HEK293T (cell line): ENCODE measurements at places on chromosomes 12 and 14.
A peak's percentile ranks its signal among the peaks of the same experiment; 100 is the strongest.

- DNase-seq, result no peak
Observed at GRCh38 chr12:113240395-113240794, 19.1 kb downstream of the TPCN1 start.

DNA sequence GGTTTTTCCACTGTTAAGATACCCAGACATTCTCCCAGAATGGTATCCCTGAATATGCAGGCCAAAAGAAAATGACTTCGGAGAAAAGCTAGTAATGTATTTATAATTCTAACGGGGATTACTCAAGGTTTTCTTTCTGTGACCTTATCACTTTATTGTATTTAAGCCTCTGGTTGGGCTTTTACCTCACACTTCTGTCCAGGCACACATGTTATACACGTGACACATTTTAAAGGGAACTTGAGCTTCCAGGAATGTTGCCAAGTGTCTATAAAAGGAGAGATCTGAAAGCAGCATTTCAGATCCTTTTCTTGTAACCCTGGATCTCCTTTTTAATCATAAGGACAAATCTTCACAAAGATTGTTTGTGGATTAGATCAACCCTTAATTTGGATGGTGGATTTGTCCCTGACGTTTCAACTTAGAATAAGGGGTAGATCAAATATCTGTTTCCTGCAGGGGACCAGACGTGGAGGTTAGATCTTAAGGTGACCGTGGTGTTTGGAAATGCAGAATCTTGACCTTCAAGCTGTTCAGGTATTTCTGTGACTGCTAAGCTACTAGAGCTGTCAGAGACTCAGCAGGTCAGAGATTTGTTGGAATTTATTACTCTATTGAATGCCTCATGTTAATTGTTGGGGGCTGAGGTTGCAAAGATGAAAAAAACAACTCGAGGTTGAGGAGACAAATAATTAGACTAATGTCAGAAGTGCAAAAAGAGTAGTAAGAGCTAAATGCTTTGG lies 1.5 kb downstream of the CIPC start:
- peak; percentile 34 for DNase-seq

- no peak for DNase-seq
Observed at GRCh38 chr14:66508547-66508845, 549 bp downstream of the GPHN start.

DNA sequence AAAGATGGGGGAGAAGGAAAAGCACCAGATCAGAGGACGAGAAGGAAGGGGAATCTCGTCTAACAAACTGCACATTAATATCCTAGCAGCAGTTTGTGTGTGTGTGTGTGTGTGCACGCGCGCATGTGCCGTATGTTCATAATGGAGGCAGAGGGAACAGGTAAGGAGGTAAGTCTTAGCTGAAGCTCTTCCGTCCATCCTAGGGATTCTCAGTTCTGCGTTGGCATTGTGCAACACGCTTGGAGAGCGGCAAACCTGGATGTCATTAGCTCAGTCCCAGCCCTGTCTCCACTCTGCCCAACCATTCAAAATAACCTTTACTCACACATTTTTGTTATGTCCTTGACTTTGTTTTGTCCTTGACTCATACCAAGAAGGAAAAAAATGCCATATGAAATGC lies 1.6 kb upstream of the C1R start:
- no peak for DNase-seq

DNA sequence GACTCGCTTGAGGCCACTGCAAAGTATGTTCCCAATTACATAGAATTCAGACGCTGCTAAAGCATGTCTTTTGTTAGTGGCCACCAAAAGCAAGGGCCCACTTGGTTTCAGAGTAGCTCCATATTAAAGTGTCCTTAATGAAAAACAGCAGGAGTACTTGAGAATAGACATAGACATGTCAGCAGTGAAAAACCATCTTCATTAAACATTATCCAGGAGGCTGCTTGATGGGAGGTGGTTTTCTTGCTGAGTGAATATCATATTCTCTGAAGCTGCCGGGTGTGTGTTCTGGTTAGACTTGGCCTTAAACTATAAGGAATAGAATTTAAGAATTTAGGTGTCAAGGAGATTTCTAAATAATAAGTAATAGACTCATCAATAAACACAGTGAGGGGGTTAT lies 79.5 kb upstream of the CCDC198 start:
- DNase-seq, result no peak

DNA sequence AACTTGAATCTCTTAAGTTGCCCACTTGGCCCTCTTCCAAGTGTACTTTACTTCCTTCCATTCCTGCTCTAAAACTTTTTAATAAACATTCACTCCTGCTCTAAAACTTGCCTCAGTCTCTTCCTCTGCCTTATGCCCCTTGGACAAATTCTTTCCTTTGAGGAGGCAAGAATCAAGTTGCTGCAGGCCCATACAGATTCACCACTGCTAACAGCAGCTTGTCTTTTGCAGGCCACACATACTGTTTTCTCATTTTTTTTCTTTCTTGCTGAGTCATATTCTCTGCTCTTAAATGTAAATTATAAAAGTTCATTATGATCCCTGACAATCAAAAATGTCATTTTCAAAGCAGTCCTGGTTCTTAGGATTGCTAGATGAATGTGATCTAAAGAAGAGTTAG lies 1820.8 kb upstream of the FLRT2 start:
- DNase-seq, result no peak

DNA sequence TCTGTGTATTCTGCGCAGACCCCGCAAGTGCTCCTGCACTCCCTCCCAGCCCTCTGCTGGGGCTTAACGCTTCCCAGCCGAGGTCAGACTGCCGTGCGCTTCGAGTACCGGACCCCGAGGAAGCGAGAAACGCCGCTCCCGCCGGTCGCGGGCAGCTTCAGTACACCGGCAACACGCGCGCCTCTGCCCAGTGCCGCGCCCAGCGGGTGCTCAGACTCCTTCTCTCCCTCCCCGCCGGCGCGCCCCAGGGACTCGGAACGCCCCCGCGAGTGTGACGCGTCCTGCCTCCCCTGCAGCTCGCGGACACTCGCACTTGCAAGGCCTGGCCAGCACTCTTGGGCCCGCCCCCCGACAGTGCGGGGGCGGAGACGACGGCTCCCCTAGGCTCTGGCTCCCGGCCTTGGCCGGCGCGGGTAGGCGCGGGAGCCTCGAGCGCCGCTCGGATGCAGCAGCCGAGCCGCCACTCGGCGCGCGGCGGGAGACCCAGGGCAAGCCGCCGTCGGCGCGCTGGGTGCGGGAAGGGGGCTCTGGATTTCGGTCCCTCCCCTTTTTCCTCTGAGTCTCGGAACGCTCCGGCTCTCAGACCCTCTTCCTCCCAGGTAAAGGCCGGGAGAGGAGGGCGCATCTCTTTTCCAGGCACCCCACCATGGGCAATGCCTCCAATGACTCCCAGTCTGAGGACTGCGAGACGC lies at the start of gene PTGER2:
TSS of gene PTGER2 (plus strand) at position 410 of the 692 bp plus-strand sequence. CDS start at position 647, 237 bp downstream.
- peak; percentile 69 for DNase-seq

- no peak for DNase-seq
Observed at GRCh38 chr12:5262885-5263284, 169.0 kb upstream of the NTF3 start.

GRCh38 chr12:130838284-130838950 lies 633 bp downstream of the STX2 start:
- DNase-seq, result peak; percentile 33

GRCh38 chr12:70645494-70646317 lies 8.5 kb upstream of the PTPRB start:
- no peak for DNase-seq

DNA sequence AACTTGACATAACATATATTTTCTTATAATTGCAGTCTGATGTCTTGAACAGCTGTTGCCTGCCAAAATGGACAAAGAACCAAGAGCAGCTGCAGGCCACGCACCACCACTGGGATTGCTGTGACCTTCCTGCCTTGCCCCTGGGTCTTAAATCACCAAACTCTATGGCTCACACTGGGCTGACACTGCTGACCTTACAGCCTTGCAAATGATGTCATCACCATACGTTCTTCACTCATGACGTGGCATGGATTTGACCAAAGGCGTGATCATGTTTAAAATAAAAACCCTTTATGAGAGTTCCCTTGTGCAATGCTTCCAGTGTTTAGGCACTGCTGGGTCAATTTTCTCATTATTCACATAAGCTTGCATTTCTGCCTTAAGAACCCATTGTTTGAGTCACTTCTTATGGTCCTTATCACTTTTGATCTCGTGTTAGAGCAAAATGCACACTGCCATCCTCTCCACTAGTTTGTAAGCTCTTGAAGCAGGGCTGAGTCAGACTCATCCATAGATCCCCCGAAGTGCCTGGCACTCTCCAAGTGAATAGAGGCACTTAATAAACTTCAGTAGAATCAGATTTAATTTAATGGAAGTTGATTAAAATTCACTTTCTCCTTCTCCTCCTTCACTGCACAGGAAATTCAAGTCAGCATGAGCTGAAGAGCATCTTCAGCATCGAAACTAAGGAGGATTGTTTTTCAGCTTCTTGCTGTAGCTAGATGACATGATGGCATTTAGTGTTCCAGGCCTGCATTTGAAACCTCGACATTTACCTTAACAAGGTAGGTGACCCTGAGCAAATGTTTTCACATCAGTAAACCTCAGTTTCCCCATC lies 132.4 kb upstream of the PZP start:
- no peak for DNase-seq

- no peak for DNase-seq
Observed at GRCh38 chr14:92988786-92989755, 66.1 kb downstream of the CHGA start.

DNA sequence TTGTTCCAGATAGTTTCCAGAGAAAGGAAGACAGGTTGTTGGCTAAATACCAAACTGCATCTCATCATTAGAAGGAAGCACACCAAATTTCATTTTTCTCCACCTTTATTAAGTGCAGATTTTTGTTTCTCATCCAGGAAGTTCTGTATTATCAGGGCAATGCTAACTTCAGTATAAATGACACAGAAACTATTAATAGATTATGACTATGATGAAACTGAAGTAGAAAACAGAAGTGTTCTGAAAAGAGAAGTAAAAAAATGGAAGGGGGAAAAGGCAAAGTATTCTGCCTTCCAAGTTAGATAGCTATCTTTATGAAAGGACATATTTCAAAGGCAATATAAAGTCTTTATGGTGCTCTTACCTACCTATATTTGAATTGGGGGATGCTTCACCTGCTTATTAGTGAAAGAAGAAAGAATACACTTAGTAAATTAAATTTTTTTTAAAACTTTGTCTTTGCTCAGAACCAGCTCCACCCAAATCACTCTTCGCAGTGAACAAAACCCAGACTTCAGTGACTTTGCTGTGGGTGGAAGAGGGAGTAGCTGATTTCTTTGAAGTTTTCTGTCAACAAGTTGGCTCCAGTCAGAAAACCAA lies 223.9 kb downstream of the PTPRO start:
- no peak for DNase-seq

DNA sequence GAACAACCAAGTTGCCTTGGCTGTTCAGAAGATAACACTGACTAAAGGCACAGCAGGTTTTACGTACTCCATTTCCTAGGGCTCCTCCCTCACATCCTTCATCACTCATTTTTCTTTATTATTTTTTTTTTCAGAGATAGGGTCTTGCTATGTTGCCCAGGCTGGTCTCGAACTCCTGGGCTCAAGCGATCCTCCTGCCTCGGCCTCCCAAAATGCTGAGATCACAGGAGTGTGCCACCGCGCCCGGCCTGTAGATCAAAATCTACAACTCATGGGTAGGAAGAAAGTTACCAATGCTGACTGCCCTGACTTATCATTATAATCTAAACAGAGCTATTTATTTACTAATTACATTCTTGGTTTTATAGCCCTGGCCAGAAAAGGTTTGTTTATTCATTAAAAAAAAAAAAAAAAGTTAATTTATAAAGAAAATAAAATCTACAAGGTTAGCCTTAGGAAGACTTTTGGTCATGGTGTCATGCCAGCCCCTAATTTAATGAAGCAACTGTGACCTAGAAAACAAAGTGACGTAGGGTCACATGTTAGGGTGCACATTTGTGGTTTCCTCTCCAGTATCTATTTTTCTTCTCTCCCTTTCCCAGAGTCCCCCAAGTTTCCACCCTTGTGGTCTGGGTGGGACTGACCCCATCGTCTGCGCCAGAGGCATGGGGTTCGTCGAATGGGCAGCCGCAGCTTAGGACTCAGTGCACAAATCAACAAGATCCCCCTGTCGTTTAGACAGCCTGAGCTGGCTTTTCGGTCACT lies 19.0 kb upstream of the FOXN3 start:
- DNase-seq, result no peak

DNA sequence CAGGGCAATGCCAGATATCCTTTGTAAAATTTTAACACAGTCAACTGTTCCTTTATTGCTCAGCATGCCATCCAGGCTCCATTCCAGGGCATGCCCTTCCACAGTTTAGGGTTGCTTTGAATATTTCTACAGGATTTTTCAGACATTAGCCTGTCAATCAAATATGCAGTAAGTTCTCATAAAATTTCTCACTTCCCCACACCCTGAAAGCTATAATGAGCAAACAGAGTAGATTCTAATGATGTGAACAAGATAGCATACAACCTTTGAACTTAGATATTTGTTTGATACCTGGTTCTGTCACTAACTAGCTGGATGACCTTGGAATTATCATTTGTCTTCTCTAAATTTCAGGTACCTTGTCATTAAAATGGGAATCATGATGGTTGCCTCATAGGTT lies 251.2 kb downstream of the SYT1 start:
- no peak for DNase-seq

DNA sequence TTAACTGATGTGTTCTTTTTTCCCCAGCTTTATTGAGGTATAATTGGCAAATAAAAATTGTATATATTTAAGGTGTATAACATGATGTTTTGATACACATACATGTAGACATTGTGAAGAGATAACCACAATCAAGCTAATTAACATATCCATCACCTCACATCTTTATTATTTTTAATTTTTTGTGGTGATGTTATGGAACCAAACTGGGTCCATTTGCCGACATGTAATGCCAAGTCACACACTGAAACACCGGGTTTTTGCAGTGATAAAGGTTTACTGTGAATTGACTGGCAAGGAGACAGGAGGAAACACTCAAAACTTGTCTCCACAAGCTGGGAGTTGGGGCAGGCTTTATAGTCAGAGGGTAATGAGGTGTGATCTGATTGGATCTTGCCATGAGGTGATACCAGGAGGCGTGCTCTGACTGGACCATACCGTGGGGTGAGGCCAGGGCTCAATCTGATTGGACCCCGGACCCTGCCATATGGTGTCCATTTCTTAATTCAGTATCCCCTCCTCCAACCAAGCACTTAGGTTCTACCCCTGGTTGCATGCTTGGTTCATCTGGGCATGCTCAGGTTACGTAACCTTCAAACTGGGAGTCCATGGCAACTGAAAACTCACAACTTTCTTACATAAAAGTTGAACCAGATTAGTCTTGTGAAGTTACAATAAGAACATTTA lies 11.8 kb upstream of the WSCD2 start:
- DNase-seq, result no peak
